ENCODE measurements at places on chromosomes 7 and 10.

DNA sequence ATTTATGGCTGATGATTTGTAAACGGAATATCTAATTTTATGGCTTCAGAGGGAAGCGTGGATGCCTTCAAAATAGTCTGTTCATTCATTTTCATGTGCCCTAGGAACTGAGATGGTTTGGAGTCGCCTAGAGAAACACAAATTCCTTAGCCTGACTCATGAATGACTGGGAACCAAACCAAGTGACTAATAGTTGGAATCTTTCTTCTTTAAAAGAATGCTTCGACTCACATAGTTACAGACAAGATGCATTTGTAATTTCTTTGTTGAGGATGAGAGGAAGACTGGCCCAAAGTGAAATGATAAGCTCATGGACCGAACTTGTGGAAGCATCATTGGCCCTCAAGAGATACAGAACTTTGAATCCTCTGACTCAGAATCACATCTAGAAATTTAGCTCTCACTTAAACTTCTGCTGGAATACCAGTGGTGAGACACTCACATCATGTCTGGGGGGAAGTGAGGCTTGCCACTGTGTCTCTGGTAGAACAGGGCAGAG is 1107.2 kb downstream of the NRG3 start:
- DNase-seq = no peak

DNA sequence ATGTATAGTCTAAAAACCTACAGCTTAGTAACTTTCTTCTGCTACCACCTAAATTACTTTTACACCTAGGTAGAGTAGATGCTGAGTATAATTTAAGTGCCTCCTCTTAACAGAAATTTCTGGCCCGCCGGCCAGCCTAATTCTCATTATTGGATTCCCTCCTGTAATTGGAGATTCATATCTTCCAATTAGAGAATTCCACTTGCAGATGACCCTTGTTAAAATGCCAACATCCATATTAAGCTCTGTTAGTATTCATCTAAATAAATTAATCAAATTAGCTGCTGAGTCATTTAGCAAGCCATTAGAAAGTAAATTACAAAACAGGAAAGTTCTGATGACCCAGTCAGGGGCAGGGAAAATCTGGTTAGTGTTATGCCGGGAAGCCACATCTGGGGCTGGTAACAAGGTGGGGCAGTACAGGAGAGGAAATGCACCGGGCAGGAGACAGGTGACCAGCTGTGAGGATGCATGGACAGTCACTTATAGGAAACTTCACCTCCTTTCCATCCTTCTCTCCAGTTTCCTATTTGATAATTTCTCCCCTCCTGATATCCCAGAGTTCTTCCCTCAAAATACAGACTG is 82.8 kb downstream of the ORC5 start:
- DNase-seq = no peak

DNA sequence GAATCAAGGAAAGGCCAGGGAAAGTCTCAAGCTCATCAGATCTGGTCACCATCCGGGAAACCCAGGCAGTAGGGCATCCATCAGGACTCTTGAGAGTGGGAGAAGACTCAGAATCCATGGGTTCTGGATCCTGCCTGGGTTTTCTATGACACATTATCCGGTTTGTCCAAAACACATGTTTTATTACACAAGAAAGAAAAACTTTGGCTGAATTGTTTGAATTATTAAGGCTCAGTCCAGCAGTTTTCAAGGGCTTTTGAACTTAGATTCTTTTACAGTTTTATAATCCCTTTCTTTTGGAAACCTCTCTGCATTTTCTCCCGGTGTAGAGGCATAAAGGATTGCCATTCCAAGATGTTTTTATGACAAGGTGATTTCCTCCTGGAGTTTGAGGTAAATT is 528.5 kb upstream of the MGMT start:
- DNase-seq = no peak

GRCh38 chr7:105230486-105230885 is 158.2 kb downstream of the SRPK2 start:
- DNase-seq = no peak

GRCh38 chr7:7127773-7128172 is 54.6 kb upstream of the C1GALT1 start:
- no peak for DNase-seq

- no peak for DNase-seq
Observed at GRCh38 chr7:7766671-7767070, 48.3 kb upstream of the RPA3 start.

GRCh38 chr7:99004781-99005500 is 126.6 kb downstream of the TRRAP start:
- no peak for DNase-seq

- peak; percentile 11 for DNase-seq
Observed at GRCh38 chr7:149285603-149286002, 23.6 kb downstream of the ZNF783 start.

DNA sequence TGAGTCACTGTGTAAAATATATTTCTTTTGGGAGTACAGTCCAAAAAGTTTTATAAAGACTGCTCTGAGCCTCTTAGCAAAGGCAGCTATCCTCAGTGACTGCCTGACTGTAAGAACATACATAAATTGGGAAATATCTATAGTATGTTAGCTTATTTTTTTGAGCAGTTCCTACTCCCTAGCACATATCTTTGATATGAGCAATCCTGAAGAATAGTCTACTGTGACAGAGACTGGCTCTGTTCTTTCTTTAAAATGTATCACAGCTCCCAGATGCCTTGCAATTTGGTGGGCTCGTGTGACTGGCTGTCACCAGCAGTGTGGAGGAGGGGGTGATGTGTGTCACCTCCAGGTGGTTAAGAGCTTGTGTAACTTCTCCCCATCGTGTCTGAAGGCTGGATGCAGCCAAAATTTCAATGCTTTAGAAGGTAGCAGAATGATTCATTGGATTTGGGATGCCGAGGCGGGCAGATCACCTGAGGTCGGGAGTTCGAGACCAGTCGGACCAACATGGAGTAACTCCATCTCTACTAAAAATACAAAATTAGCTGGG is 47.9 kb downstream of the MTERF1 start:
- no peak for DNase-seq

- DNase-seq = no peak
Observed at GRCh38 chr7:43693687-43694398, 35.5 kb downstream of the COA1 start.

- no peak for DNase-seq
Observed at GRCh38 chr7:81161451-81162075, 242.7 kb upstream of the SEMA3C start.

All from CD4-positive, alpha-beta T cell treated with Interleukin-6 for 4 hours (primary cell).